ENCODE measurements at places on chromosomes 3 and 15.

DNA sequence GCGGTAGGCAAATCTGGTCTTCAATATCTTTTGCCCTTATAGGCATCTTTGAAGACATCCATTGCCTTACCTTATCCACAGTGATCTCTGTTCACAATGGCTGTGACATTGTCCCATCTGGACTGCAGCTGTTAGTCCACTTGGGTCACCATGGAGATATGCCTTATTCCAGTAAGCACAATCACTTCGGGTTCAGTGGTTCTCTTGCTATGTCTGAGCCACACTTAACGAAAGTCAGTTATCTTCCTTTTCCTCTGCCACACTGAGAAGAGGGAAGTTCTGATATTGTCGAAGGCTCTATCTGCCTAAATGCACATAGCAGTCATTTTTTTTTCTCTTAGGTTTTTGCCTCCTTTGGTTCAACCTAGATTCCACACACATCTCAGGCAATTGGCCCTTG, 119.0 kb upstream of the SATB1 start:
- DNase-seq, result no peak

DNA sequence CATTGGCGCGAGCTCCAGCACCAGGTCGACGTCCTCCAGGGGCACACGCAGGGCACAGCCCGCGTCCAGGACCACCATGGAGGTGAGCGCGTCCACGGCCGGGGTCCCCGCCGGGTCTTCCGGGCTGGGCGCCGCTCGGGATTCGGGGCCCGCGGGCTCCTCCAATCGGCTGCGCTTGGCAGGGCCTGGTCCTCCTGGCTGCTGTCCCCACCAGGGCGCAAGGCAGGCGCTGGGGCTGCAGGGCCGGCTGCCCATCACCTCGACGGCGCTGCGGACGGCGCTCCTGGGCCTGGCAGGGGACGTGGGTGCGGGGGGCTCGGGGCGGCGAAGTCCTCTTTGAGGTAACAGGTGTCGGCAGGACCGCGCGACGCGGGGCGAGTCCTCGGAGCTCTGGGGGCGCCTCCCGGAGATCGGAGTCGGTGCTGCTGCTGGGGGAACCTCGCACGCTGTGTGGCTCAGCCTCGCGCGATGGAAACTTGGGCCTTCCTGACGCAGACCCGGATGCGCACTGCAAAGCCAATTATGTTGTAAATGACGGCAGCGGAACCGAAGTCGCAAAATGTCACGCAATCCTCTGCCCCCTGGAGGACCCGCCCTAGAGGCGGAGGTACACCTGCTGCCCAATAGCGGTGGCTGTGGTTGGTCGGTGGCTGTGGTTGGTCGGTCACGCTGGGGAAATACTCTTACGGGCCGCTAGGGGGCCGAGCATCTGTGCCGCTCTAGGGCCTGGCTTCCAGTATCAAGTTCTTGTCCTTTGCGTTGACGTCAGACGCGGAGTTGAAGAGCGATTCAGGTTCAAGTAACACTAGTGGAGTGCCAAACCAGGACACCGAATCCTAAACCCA, at the start of gene PRR23C:
TSS of gene PRR23C (minus strand) at position 527 of the 845 bp plus-strand sequence. CDS start at position 255, 272 bp downstream.
- no peak for DNase-seq

GRCh38 chr3:139470199-139470598, 6.1 kb downstream of the RBP2 start:
- DNase-seq, result no peak

- no peak for DNase-seq
Observed at GRCh38 chr15:73573572-73573971, 59.6 kb downstream of the NPTN start.

DNA sequence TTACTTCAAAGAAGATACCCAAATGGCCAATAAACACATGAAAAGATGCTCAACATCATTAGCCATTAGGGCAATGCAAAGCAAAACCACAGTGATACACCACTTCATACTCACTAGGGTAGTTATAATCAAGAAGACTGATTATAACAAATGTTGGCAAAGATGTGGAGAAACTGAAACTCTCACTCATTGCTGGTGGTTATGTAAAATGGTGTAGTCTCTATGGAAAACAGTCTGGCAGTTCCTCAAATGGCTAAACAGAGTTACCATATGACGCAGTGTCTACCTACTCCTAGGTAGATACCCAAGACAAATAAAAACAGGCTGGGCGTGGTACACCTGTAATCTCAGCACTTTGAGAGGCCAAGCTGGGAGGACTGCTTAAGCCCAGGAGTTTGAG, 3.5 kb upstream of the ZFAND6 start:
- DNase-seq, result no peak

- DNase-seq, result no peak
Observed at GRCh38 chr15:45118996-45119395, 4.9 kb downstream of the DUOXA2 start.

- DNase-seq, result no peak
Observed at GRCh38 chr3:42745776-42746454, 27.1 kb downstream of the CCDC13 start.

DNA sequence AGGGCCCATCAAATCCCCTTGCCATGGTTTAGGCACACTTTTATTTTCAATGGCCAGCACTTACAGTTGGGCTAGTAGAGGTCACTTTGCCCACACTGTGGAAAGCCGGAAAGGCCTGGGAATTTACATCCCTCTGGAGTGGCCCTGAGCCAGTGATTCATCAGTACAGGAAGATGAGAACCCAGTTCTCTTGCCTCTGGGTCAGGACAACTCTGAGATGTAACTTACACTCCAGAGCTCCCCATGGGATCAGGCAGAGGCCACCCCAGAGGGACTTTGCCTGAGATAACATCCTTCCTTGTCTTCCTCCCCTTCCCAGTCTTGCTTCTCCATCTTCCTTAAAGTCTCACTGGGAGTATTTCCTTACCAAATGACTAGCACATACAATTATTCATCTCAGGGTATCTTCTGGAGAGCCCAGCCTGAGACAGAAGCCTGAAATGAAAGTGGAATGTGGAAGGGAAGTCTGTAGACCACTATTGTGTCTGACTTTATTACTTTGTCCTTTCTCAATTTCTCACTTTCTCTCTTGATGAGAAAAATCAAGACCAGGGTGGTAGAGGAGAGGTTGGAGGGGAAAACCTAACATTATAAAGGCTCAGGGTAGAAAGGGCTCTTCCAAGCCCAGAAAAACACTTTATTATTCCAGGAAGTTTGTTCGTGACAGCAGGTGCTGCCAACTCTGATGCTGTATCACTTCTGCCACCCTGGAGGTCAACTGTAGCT, 220.8 kb downstream of the ZNF621 start:
- no peak for DNase-seq

GRCh38 chr15:46854564-46854963, 862.7 kb upstream of the SEMA6D start:
- no peak for DNase-seq

DNA sequence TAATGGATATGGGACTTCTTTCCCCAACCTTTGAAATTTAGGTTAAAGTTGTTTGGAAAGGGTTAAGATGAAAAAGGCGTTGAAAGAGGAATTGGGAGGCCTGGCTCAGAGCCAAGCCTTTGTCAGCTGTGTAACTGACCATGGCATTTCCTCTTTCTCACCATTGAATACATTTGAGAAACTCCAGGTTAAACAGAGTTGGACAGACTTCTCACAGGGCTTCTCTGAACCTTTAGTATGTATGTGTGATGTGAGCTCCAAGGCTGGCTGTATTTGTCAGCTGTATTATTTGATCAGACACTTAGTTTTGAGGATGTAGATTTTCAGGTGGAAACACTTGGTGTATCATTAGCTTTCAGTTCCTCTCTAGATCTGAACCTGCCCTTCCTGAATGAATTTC, 136.4 kb upstream of the GOLGA6L4 start:
- DNase-seq, result no peak

DNA sequence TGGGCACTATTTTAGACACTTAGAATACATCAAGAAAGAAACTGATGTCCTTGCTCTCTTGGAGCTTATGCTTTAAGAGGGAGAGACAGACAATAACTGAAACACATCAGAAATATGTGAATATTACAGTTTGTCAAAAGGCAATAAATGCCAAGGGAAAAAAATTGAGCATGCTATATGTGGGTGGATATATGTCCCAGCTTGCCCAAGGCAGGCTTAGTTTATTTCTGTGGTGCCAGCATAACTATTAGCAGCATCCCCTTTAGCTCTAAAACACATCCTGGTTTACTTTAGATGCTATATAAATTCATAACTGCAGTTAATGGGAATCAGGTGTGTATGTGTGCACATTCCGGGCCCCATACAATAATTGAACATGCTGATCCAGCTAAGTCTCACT, 191.2 kb upstream of the PDZRN3 start:
- no peak for DNase-seq

DNA sequence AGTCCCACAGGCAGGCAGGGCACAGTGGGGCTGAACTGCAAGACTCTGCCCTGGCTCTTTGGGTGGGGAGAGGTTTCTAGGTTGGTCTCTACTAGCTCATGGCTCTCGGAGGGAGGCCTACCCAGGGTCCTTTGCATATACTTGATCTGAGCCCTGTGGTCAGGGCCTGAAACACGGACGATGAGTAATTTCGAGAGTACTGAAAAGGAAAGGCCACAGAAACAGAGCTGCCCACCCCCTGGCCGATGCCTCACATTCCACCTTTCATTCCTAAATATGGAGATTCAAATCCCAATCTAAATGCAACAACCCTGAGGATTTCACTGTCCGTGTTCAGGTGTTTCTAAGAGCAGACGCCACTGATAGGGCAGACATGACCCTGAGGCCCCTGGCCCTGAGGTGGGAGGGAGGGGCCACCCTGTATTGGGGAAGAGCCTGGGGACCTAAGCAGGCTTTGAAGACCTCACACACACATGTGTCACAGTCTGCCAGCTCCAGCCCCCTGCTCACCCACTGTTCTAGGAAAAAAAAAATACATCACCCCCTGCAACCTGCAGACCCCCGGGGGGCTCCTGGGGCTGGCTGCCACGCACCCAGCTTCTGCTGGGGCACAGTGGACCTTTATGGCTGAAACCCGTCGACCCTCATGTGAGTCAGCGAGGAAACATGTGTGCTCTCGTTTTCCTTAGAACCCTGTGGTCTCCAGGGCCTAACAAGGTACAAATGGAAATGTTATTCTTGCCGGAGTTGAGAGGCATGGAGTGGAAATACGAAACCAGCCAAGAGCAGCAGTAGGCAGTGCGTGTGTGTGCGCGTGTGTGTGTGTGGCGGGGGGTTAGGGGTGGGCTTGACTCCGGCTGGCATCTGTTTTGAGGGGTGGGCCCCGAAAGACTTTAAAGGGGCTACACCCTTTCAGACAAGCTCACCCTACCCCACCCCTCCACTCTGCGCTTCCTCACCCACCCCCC, 112.7 kb downstream of the CHSY1 start:
- no peak for DNase-seq

- no peak for DNase-seq
Observed at GRCh38 chr3:106403371-106404145, 534.7 kb upstream of the CBLB start.

DNA sequence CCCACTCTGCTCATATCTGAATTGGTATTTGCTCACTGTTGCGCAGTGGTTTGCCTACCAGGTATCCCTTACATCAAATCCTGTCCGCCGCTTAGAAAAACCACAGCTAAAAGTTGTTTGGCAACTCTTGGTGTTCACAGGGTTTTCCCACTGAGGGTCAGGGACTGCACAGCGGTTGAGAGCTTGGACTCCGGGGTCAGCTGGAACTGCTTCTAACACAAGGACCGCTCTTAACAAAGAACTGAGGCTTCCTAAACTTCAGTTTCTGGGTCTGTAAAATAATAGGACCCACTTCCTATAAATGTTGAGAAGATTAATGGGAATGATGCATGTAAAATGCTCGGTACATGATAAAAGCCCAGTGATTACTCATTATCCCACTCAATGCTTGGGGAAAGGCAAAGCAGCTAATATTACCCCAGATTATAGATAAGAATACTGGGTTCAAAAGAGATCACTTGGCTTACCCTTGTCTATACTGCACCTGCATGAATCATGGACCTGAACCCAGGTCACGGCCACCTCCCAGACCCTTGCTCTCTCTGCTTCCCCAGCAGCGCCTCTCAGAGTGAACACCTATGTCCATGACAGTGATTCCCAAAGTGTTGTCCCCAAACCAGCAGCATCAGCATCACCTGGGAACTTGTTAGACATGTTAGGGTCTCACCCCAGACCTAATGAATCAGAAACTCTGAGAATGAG, 36.1 kb downstream of the LIPC start:
- no peak for DNase-seq

DNA sequence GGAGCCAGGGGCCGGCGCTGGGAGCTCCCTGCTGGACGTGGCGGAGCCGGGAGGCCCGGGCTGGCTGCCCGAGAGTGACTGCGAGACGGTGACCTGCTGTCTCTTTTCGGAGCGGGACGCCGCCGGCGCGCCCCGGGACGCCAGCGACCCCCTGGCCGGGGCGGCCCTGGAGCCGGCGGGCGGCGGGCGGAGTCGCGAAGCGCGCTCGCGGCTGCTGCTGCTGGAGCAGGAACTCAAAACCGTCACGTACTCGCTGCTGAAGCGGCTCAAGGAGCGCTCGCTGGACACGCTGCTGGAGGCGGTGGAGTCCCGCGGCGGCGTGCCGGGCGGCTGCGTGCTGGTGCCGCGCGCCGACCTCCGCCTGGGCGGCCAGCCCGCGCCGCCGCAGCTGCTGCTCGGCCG, 1.5 kb downstream of the SMAD6 start:
- no peak for DNase-seq

GRCh38 chr15:89148126-89148525, 59.9 kb downstream of the ABHD2 start:
- DNase-seq, result no peak

DNA sequence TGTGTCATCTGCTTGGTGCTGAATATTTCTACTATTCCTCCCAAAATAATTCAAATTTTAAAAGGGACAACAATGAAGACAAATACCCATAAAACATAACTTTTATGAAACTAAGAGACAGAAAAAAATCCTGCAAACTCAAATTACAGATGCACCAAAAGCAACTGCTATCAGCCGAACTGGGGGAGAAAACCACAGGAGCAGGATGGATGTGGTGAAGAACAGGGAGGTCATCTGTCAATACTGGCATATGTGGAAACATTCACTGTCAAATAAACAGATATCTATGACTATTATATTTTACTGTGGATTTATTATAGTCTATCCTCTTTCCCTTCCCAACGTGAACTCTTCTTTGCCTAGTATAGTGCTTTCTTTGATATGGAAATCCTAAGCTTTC, 53.3 kb upstream of the CPOX start:
- no peak for DNase-seq

GRCh38 chr3:193774272-193774915, 181.4 kb downstream of the OPA1 start:
- DNase-seq, result no peak
